ENCODE measurements at places on chromosomes 7 and 10. TPM values are rescaled to one million over a fixed set of nuclear protein-coding genes. Genes with fewer than 3 reads are reported as not detected.

DNA sequence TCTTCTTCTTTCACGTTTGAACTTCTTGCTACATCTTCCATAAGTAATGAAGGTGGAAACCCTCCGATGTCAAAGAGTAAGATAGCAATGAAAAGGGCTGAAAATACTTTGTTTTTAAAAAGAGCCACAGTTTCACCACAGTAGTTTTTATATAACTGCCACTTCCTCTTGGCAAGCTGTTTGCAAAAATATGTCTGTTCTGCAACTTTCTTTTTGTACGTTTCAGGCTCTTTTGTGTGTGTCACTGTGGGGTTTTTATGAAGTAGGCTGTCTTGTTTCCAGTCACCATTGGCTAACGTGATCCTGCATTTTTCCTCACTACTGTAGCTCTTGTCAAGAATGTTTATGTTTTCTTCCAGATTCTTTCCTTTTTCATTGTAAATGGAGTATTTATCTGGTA, 55.6 kb downstream of the SLC16A9 start:
- no peak for DNase-seq

DNA sequence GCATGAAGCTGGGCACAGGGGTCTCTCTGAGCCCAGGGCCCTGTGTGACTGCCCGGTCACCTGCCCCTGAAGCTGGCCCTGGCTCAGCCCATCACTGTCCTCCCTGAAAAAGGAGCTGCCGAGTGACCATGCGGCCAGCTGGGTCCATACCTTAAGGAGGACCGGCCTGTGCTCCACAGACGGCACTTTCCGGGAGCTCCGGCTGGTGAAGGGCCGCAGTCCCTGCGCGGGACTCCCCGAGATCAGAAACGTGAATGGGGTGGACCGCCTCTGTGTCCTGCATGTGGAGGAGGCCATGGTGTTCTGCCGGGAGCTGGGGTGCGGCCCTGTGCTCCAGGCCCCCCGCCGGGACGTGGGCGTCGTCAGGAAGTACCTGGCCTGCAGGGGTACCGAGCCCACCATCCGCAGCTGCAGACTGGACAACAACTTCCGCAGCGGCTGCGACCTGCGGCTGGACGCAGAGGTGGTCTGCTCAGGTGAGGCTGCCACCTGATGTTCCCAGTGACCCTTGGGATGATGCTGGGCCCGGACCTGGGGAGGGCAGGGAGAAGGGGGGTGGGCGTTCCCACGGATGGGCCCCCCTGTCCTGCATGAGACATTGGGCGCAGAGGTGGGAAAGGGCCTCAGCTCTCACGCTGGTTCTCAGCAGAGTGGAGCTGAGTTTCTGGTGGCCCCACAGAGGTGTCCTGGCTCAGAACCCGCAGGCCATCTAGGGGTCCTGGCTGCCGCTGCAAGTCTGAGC, 3.5 kb downstream of the SCART1 start:
- DNase-seq: no peak

DNA sequence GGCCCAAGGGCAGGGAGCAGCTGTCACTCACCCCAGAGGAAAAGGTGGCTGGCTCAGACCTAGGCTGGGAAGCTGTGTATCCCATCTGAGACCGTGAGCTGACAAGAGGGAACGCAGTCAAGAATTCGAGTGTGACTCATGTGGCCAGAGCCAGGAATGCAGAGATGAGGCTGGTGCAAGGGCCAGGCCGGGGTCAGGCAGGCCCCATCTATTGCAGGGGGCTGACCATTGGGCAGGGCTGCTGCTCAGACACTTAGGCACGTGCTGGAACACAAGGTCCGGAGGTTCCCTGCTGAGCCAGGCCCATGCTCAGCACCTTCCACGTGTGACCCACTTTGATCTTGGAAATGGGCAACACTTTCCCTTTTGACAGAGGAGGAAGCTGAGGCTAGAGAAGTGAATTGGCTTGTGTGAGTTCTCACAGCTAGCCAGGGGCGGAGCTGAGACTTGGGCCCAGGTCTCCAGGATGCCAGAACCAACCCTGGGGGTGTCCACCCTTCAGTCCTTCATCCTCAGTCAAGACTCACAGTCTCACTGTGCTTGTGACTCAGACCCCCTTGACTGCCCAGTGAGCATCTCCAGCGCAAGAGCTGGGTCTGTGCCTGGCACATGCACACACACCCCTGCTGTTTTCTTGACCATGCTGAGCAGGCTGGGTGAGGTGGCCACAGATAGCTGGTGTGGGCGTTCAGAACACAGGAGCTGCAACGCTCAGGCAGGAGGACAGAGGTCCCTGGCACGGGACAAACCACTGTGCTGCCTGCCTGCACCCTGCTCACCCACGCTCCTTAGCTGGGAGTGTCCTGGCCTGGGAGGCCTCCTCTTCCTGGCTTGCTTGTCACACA, 47.6 kb upstream of the PPIF start:
- no peak for DNase-seq

- no peak for DNase-seq
These were observed 277.1 kb upstream of the POM121L12 start for GRCh38 chr7:52758356-52758755.

GRCh38 chr7:29970158-29970557, 19.4 kb downstream of the SCRN1 start:
- DNase-seq: no peak

DNA sequence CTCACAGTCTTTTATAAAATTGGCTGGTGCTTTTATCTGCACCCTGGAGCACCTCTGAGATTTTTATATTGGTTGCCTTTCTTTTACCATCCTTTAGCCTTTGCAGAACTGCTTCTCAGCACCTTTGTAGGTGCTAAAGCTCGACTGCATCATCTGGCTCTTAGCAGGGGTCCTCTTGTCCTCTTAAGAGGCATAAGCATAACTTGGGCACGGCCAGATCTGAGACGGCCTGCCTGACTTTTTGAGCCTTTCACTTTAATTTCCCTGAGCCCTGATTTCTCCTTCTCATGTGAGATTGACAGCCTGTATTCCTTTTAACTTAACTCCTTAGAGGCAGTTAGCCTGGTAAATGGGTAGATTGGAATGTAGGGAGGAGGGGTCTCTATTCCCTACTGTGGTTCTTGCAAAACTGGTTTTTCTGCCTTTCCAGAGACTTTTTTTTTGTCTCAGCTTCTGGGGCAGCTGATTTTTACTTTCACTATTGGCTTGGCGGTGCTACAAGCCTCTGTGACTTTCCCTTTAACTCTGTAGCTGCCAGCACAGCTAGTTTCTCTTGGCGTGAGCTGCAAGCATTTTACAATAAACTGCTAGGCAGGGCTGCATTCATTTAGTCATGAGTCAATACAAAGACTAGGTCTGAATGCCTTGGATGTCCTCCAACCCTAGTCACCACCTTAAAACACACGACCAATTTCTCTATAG, 24.0 kb downstream of the ZPBP start:
- no peak for DNase-seq

DNA sequence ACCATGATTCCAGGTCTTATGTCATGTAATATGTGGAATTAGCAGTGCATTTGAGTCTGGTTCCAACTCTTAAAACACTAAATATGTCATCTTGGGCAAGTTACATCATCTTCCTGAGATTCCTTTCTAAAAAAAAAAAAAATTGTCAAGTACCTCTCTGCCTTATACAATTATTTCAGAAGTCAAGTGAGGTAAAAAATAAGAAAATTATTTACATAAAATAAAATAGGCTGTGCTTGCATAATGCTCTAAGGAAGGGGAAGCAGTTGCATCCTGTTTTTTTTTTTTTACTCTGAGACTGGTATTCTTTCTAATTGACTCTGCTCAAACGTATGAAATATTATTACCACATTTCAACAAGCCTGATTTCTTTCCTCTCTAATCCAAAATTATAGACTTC, 55.1 kb upstream of the SEMA3A start:
- no peak for DNase-seq

DNA sequence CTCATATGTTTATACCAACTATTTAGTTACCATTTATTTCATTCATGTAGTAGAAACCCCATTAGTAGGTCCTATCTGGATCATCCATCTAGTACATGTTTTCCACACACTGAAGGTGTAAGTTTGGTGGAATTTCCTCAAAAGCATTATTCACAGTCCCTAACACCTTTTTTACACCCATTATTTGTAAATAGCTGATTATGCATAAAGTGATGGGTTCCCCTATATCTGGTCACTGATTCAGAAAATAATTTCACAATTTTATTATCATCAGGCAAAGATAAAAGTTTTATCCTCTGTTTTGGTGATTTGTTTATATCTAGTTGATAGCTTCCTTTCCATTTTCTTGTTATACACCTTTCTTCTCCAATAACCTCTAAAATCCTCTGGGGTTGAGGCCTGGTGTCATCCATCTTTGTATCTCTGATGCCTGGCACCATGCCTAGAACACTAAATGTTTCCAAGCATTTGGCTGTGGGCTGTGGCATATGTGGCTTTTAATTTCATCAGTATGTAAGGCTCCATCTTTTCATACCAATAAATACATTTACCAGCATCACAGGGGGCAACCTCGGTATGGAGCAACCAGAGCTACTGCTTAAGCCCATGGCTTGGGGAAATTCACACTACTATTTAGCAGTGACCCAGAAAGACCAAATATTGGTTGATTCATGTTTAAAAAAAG, 1089.5 kb upstream of the LRRN3 start:
- no peak for DNase-seq

DNA sequence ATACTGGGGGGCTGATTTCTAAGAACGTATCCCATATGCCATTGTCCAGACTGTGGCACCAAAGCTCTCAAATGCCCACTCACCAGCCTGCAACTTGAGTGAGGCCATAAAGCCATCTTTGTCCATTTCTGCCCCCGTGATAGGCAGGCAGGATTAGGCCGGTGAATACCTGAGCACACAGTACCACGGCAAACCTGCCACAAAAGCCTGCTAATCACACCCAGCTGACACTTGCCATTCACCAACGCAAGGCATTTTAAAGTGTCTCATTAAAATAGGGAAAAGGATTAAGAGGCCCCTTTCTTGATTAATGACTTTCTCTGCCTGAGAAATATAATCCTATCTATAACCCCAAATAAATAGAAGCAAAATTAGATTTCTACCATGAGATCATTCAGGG, 111.4 kb upstream of the NANOS1 start:
- DNase-seq: no peak

GRCh38 chr10:12067336-12067735, 1.4 kb upstream of the DHTKD1 start:
- no peak for DNase-seq

- no peak for DNase-seq
These were observed 68.1 kb upstream of the PDGFA start for GRCh38 chr7:587767-588166.

GRCh38 chr7:157436763-157437480, 100.1 kb downstream of the DNAJB6 start:
- DNase-seq: no peak

GRCh38 chr10:19031763-19032162, 16.8 kb upstream of the MALRD1 start:
- no peak for DNase-seq

- DNase-seq: no peak
These were observed 71.1 kb downstream of the MICALL2 start for GRCh38 chr7:1388021-1388702.

GRCh38 chr7:7923818-7924217, 44.8 kb upstream of the GLCCI1 start:
- DNase-seq: no peak

- no peak for DNase-seq
These were observed 15.8 kb upstream of the EEPD1 start for GRCh38 chr7:36137258-36137657.

DNA sequence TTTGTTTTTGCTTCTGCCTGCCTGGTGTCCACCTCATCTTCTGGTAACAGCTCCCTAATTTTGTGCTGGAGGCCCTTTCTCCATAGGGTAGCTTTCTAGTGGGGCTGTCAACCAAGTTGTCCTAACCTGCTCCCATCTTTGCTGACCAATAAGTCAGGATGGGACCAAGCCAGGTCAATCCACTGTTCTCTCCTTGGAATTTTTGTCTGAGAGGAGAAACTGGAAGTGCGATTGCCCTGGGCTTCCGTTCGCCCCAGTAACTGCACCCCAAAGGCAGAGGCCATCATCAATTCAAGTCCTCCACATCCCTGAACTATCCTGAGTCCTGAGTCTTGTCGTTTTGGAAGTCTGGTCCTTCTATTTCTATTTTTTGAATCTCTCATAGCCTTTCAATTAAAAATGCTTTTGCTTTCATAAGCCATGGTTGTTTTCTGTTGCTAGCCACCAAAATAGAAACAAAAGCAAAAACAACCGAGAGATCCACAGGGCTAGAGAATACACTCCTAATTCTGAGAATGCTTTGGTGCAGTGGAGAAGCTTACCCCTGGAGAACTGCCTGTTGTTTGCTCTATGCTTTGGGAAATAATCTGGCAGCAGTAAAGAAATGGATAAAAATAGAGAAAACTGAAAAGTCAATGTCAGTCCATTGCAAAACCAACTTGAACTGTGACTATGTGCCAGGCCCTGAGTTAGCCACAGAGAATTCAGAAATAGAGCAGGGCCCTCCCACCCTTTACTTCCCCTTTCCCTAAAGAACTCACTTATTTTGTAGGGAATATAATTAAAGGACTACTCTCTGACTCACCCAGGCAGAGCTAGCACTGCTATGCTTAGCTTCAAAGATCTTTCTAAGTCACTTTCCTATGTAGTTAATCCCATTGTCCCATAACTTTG, 368.1 kb downstream of the CXCL12 start:
- no peak for DNase-seq

- DNase-seq: no peak
These were observed 1.3 kb downstream of the CTTNBP2 start for GRCh38 chr7:117871778-117872538.

- no peak for DNase-seq
These were observed 183.5 kb upstream of the INHBA start for GRCh38 chr7:41886262-41886900.

The ZKSCAN1 gene
- 52.2 TPM for total RNA-seq

The CLEC2L gene
- not detected for total RNA-seq

The EGR2 gene
- total RNA-seq: 54.5 TPM

The TFPI2 gene
- 0.37 TPM for total RNA-seq

The CHST15 gene
- 7.8 TPM for total RNA-seq

The SUN3 gene
- not detected for total RNA-seq

The WNT2 gene
- total RNA-seq: not detected

Measured in activated naive CD4-positive, alpha-beta T cell treated with anti-CD3 and anti-CD28 coated beads, Interleukin-2, amount 50 U/mL, for 72 hours (primary cell).